Activated CD4-positive, alpha-beta T cell treated with anti-CD3 and anti-CD28 coated beads for 36 hours (primary cell): ENCODE measurements at places on chromosomes 12 and 14. TPM values are rescaled to one million over a fixed set of nuclear protein-coding genes. Genes with fewer than 3 reads are reported as not detected.

The WSCD2 gene
- not detected for total RNA-seq

The FLVCR2 gene
- 3.2 TPM for total RNA-seq

The CELA1 gene
- 0.18 TPM for total RNA-seq

The SDSL gene
- total RNA-seq, result 1.5 TPM

The CACNA1C gene
- total RNA-seq, result 0.11 TPM

The GARIN6 gene
- total RNA-seq, result not detected

The EID3 gene
- total RNA-seq, result 4.6 TPM

The IFNG gene
- 193 TPM for total RNA-seq

The ATP5F1B gene
- 756 TPM for total RNA-seq
